ENCODE measurements at places on chromosomes 11 and 22.
A peak's percentile ranks its signal among the peaks of the same experiment; 100 is the strongest.

- no peak for DNase-seq
Measured at GRCh38 chr11:70671611-70672010, 273.3 kb downstream of the CTTN start.

DNA sequence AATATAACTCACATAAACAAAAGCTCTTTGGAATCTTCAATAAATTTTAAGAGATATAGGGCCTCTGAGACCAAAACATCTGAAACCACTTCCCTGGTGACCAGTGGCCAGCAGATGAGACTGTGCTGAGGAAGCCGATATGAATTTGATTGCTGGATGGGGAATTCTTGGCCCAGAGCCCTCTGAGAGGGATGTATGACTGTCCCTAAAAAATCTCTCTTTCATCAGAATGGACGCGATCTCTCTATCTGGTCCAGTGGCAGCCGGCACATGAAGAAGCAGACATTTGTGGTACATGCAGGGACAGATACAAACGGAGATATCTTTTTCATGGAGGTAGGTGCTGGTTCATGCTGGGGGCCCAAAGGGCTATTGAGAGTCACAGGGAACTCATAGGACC, 37.5 kb downstream of the MYBPC3 start:
- DNase-seq = no peak

DNA sequence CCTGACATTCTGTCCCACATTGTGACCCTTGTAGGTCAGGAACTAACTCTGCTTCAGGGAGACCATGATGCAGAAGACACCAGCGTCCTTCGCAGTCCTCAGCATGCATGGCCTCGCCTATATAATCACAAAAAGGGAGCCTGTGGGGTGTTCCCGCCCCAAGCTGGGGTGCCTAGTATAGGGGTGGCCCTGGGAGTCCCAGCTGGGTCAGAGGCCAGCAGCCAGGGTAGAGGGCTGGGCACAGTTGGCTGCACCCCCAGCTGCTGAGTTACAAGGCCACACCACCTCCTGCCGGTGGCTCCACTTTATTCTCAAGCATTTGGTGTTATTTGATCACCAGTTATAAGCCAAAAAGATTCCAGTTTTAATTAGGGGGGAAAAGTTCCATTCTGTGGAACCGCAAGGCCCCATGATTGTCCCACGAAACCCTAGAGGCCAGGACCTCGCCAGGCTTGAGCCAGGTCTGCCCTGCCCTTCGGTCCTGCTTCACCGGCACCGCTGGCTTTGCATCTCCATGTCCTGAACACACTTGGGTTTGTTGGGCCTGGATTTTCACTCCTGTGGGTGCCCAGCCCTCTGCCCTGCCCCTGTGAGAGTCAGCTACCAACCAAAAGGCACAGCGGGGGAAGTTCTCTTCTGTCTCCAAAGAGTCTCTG, 15.0 kb upstream of the GNB1L start:
- peak; percentile 6 for DNase-seq

- DNase-seq = no peak
Measured at GRCh38 chr11:126959700-126960099, 40.9 kb downstream of the KIRREL3 start.

- DNase-seq = no peak
Measured at GRCh38 chr11:37509506-37509905, 911.5 kb upstream of the RAG2 start.

DNA sequence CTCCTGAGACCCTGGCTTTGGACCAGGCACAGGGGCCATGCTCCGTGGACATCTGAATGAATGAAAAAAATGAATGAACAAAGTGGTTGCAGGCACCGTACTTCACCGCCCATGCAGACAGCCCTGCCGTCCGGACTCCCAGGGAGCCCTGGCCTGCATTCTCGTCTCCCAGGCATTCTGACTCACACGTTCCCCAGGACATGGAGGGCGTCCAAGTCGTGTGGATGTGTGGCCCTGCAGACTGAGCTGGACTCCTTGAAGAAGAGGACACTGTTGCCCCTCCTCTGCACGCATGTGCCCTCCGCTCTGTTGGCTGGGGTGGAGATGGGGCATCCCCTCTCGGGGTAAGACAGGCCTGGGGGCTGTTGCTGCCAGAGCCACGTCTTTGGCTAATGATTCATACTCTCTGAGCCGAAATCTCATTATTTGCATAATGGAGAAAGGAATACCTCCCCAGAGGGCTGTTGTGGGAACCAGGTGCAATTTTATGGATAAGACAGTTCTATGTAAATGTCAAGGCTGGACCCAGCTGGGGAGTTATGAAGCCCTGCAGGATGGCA, 49.7 kb downstream of the RTL6 start:
- DNase-seq = no peak

DNA sequence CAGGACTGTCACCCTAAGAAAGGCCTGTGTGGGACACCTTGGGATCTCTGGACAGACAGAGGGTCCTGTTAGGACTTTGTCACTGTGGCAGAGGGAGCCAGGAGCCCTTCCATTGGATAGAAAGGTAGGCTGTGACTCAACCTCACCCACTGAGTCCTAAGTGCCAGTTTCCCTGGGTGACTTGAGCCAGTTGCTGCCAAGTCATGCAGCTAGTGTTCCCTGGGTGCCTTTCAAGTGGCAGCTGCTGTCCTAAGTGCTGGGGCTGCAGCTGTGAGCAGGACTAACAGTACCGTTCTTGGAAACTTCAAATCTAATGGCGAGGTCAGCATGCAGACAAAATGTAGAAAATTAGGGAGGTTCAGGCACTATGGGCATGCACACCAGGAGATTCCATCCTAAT, 393.7 kb downstream of the TMEM135 start:
- DNase-seq = no peak

DNA sequence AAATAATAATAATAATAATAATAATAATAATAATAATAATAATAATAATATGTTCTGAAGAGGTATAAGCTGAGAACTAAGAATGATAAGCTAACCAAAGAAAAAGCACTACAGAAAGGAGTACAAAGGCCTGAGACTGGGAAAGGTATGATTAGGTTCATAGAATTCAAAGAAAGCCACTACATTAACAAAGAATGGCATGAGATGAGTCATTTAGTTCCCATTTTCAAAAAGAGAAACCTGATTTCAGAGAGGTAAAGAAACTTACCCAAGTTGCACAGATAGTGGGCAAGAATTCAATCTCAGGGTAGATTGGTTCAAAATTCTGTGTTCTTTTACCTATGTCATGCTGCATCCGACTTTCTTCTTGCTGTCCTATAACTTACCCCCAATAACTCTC, 350.9 kb downstream of the TTC28 start:
- DNase-seq = no peak

DNA sequence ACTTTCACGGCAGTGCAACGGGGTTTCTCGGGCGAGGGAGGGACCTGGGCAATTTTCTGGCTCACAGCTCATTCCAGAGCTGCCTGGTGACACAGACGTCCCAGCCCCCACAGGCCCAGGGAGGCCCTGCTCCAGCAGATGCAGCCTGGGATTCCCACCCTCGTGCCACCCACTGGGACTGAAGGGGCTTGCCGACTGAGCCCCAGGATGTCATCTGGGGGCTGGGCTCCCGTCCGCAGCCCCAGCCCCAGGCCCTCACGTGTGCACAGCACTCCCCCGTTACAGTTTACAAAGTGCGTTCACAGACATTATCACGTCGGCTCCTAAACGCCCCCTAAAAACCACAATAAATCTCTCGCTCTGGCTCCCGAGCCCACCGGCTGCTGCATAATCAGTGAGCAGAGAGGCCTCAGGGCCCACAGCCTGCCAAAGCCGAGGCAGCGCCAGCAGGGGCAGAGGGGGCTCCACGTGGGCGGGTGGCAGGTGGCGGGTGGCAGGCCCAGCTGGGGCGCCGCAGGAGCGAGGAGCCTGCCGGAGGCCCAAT, 76.9 kb upstream of the TCF20 start:
- no peak for DNase-seq

DNA sequence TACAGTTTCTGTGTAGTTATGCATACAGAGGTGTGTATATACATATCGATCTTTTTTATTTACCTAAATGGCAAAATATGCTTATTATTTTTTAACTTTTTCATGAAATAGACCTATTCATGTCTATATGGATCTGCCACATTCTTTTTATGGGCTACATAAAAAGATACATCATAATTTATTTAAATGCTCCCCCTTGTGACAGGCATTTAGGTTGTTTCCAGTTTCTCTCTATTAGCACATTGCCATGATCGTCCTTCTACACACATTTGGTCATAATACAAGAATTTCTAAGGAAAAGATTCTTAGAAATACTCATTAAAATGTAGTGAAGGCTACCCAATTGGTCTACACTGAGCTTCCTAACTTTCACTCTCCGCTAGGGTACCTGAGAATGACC, 1067.4 kb downstream of the OPCML start:
- DNase-seq = no peak

GRCh38 chr11:8638300-8638699, 44.2 kb downstream of the TRIM66 start:
- no peak for DNase-seq

DNA sequence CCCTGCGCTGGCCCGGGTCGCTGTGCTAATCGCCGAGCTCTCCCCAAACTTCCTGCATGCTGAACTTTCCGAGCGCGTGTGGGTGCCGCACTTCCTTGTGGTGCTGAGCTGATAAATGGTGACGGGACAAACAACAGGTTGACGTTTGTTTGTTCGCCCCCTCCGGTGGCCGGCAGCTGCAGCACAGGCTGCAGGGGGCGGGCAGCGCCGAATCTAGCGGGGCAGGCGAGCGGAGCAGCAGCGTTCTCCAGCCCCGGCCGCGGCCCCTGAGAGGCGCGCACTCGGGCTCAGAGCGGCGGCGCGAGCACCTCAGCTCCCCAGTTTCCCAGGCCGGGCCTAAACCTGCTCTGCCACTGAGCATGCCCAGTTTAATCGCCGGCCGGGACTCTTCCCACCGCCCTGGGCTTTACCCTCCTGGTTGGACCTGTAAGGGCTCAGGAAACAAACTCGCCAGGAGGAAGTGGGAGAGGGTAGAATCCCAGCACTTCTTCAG, at the start of gene PDGFD:
TSS of gene PDGFD (minus strand) at position 120 of the 493 bp plus-strand sequence.
- peak; percentile 7 for DNase-seq

DNA sequence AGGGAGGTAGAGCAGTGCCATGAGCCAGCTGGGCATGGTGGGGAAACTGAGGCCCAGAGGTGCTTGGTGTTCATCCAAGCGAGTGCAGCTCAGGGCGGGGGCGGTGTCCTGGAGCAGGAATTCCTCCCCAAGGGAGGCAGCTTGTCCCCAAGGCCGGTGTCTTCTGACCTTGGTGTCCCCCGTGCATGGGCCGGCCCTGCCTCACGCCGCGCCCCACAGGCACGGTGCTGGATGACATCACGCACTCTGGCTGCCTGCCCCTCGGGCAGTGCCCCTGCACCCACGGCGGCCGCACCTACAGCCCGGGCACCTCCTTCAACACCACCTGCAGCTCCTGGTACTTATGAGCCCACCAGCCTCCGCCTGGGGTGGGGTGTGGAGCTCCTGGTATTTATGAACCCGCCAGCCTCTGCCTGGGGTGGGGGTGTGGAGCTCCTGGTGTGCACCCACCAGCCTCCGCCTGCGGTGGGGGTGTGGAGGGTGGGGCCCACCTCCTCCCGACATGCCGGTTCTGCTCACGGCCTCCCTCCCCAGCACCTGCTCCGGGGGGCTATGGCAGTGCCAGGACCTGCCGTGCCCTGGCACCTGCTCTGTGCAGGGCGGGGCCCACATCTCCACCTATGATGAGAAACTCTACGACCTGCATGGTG, 6.7 kb downstream of the MUC5B start:
- no peak for DNase-seq

- DNase-seq = no peak
Measured at GRCh38 chr11:128506999-128507611, 80.3 kb downstream of the ETS1 start.

DNA sequence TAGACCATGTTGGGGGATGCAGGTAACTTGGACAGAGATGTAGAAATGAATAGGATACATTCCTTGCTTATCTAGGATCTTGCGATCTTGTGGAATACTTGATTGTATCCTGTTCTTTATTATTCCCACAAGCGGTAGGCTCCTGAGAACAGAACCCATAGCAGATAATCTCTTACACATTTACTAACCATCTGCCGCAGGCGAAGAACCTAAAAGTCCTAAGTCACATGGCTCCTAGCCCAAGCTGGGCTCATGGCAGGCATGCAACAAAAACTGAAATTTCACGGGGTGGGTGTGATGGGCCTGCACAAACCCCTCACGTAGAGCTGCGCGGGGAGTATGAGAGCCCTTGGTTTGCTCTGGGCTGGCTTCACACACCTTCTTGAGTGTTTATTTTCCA, 177.4 kb upstream of the NECTIN1 start:
- no peak for DNase-seq

- DNase-seq = no peak
Measured at GRCh38 chr11:9852465-9852864, 188.6 kb downstream of the SWAP70 start.

GRCh38 chr11:62852523-62853188, 13.3 kb upstream of the WDR74 start:
- DNase-seq = no peak

GRCh38 chr11:64268893-64269539, 15.4 kb downstream of the BAD start:
- peak; percentile 31 for DNase-seq

GRCh38 chr11:21811572-21811971, 381.3 kb upstream of the ANO5 start:
- DNase-seq = no peak

- DNase-seq = peak; percentile 57
Measured at GRCh38 chr22:37498289-37498909, 12.2 kb upstream of the MFNG start.

DNA sequence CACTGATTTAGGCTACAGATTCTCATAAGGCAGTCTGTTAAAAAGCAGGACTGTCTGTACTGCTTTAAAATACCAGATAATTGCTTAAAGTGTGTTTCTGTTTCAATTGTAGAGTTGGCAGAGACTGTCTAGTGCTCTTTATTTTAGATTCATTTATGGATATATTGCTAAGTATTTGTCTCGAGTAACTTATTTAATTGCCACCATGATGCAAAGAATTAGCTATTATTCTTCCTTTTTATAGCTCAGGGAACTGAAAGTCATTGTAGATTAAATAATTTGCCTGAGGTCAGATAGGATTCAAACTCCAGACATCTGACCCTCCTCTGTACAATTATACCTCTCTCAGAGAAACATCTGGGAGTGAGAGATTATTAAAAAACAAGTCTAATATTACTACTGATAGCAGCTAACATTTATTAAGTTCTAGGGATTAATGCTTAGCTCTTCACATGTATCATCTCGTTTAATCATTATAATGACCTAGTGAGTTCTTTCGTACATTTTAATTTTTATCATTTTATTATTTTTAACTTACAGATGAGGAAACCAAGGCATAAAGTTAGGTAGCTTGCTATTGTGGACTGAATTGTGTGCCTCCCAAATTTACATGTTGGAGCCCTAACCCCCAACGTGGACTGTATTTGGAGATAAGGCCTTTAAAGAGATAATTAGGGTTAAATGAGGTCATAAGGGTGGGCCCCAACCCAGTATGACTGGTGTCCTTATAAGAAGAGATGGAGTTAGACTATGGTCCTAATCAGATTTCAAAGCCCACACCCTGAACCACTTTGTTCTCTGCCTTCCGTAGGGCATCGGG, 19.7 kb upstream of the RAG2 start:
- no peak for DNase-seq

DNA sequence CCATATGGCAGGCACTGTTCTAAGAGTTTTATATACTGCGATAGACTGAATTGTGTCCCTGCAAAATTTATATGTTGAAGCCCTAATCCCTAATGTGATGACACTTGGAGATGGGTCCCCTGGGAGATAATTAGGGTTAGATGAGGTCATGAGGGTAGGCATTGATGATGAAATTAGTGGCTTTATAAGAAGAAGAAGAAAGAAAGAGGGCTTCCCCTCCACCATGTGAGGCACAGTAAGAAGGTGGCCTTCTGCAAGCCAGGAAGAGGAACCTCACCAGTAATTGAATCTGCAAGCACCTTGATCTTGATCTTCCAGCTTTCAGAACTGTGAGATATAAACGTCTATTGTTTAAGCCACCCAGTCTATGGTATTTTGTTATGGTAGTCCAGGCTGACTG, 46.6 kb upstream of the TENM4 start:
- no peak for DNase-seq

Data from activated CD4-positive, alpha-beta T cell treated with anti-CD3 and anti-CD28 coated beads for 1 hour (primary cell).